SJCRH30 (cell line): ENCODE measurements at places on chromosomes 7 and 10. TPM values are rescaled to one million over a fixed set of nuclear protein-coding genes. Genes with fewer than 3 reads are reported as not detected.
A peak's percentile ranks its signal among the peaks of the same experiment; 100 is the strongest.

- no peak for DNase-seq
Measured at GRCh38 chr7:73896454-73896853, 35.5 kb downstream of the TMEM270 start.

DNA sequence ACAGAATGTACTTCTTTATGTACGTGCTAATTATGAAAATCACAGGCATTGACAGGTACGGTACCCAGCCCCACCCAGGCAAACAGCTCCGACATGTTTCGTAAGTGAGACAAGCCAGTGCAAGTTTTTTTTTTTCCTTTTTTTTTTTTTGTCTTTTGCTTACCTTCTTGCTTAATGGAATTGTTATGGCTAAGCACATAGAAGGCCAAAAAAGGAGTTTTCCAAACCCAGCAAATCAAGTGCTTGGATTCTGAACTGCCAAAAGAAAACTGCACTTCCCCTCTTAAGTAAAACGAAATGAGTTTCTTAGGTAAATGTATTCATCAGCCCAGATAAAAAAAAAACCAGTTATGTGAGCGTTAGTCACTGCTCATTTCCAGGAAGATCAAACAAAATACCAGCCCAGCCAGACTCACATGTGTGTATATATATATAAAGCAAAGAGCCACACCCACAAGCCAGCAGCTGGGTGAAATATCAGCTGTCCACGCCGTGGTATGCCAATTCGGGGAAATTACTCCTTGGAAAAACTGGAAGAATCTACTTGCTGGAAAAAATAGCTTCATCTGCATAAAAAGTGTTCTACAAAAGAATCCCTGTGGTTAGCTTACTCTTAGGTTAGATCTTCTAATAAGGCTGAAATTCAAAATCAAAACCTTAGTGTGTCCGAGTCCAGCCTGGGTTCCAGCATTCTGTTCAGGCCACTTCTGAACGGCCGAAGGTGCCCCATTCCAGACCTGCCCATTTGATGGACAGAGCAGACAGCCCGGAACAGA is 8.0 kb downstream of the KLF6 start:
- peak; percentile 26 for DNase-seq

GRCh38 chr10:29784175-29784773 is 149.5 kb upstream of the SVIL start:
- peak; percentile 94 for DNase-seq

DNA sequence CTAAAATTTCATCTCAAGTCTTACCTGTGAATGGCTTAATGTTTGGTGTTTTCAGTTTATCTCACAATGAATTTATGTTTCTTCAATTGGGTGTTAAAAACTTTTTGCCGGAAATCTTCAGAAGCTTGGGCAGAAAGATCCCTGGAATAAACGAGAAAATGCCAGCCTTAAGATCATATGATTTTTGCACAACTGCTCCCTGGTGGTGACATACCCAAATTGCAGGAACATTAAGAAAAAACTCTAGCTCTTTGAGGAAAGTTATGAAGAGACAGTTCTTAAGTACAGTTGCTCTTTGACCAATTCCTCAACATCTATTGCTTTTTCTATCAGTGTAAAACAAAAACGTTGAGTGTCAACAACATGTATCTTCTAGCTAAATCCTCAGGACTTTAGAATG is 48.2 kb upstream of the CREB5 start:
- peak; percentile 46 for DNase-seq

DNA sequence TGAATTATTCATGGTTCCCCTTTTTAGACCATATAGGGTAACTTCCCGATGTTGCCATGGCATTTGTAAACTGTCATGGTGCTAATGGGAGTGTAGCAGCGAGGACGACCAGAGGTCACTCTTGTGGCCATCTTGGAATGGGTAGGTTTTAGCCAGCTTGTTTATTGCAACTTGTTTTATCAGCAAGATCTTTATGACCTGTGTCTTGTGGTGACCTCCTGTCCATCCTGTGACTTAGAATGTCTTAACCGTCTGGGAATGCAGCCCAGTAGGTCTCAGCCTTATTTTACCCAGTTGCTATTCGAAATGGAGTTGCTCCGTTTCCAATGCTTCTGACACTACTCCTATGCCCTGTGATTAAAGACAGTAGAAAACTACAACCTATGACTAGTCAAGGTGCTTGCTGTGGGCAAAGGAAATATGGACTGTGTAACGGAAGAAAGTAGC is 18.8 kb upstream of the PAXIP1 start:
- DNase-seq, result no peak

GRCh38 chr10:100157156-100157555 is 28.7 kb downstream of the ERLIN1 start:
- DNase-seq, result no peak

DNA sequence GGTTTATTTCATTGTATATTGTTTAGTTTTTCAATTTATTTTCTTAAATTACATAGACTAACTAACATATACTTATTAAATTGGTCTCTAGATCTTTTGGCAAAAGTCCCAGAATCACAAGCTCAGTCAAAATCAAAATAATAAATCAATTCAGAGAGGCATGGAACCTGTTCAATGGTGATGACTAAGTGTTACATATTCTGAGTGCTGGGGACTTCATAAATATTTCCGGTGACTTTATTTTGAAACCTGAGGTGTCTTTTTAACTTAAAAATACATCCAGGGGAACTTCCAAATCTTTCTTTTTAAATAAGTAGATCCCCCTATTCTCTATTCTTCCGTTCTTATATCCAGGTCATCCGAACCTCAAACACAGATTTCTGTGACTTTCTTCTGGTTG is 89.6 kb upstream of the ZNF804B start:
- no peak for DNase-seq

DNA sequence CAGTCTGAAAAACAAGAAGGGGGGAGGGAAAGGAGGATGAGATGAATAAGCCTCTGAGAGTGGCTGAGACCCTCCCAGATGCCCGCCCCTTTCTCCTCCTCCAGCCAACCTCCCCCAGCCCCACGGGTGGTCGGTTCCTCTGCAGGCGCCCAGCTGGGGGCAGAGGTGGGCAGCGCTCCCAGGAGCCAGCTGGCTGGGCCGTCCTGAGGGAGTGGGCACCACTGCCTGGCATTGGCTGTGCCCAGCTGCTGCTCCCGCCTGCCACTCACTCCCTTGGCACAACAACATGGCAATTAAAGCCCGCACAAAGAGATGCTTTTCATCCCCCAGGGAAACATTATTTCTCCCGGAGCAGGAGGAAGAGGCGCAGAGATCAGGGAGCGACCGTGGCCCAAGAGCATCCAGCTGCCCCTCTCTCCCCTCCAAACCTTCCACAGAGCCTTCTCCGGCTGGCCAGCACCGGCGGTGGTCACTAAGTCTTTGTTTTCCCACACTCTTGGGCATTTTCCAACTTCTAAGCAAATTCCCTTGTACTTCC is 107.2 kb downstream of the SPDYE5 start:
- DNase-seq, result no peak

PTPRE gene
- total RNA-seq, result 5.2 and 5.3 TPM in 2 replicates

- DNase-seq, result no peak
Measured at GRCh38 chr7:36637417-36637816, 86.9 kb downstream of the AOAH start.

LYZL2 gene
- not detected in 2 replicates for total RNA-seq

DNA sequence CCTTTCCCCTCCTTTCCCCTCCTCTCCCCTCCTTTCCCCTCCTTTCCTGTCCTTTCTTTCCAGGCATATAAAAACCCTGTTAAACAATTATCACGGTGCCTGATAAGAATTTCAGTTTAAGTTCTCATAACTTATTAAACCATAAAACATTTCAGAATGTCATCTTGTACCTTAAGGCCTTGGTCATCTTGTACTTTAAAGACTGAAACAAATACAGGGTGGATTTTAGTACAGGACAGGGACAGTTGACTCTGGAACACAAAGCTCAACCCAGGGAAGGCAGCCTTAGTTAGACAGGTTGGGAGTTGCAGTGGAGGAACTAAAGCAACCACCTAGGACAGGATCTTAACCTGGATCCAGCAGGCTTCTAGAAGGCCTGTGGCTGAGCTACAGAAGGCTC is 1.2 kb downstream of the AGR3 start:
- DNase-seq, result no peak

OR6V1 gene
- not detected in 2 replicates for total RNA-seq

HOXA2 gene
- 2.8 and 4.2 TPM in 2 replicates for total RNA-seq

GRCh38 chr7:116176226-116176625 is 34.1 kb upstream of the TES start:
- DNase-seq, result no peak

DNA sequence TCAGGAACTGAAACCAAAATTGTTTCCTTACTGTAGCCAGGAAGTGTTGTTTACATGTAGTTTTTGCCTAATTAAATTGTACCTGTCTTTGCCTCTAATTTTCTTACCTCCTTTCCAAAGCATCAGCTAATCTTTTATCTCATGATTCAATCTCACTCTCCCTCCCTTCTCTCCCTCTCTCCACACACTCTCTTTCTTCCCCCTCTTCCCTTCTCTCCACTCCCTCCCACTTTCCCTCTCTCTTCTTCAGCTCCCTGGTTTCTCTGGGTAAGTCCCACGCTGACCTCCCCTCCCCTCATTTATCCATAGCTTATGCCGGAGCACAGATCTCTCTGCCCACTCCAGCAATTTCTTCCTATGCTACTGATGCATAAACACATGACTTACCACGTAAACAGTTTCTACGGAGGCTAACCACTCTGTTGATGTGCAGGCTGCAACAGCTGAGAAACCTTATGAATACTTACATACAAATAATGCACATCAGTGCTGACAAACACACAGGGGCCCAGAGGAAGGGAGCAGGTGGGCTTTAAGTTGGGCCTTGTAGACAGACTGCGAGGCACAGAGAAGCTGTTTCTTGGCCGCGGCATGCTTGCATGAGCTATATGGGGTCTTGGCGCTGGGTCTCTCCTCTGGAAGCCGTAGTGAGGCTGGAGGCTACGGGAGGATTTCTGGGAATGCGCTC is 174.4 kb upstream of the PLXNA4 start:
- DNase-seq, result no peak

- DNase-seq, result no peak
Measured at GRCh38 chr10:45581216-45581549, 91.4 kb downstream of the ZFAND4 start.

SPDYE1 gene
- not detected in 2 replicates for total RNA-seq

- DNase-seq, result no peak
Measured at GRCh38 chr10:71388171-71388570, 8.5 kb upstream of the CDH23 start.

GRCh38 chr10:58867683-58868082 is 308.8 kb upstream of the PHYHIPL start:
- no peak for DNase-seq

STRA8 gene
- not detected in 2 replicates for total RNA-seq

DNA sequence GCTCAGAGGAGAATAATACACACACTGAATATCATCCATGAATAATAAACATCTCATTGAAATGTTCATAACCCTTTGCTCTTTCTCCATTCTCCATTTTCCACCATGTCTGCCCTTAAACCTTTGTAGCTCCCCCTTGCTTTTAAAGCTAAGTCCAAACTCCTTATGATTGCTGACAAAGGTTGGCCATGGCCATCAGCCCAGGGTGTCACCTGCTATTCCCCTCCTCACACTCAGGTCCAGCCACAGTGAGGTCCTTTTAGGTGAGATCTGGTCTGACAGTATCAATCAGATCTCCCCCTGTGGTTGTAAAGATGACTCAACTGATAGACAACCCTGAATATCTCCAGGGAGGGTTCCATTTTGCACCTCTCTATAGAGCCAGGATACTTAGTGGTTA is 181.5 kb upstream of the PDE1C start:
- no peak for DNase-seq

- DNase-seq, result no peak
Measured at GRCh38 chr7:88121335-88121734, 98.5 kb downstream of the SRI start.

GRCh38 chr10:98572594-98572993 is 125.9 kb upstream of the HPS1 start:
- DNase-seq, result no peak

GRCh38 chr10:54469587-54470323 is 331.3 kb downstream of the PCDH15 start:
- DNase-seq, result no peak

- peak; percentile 45 for DNase-seq
Measured at GRCh38 chr7:141654551-141654950, 47.4 kb downstream of the DENND11 start.

DNA sequence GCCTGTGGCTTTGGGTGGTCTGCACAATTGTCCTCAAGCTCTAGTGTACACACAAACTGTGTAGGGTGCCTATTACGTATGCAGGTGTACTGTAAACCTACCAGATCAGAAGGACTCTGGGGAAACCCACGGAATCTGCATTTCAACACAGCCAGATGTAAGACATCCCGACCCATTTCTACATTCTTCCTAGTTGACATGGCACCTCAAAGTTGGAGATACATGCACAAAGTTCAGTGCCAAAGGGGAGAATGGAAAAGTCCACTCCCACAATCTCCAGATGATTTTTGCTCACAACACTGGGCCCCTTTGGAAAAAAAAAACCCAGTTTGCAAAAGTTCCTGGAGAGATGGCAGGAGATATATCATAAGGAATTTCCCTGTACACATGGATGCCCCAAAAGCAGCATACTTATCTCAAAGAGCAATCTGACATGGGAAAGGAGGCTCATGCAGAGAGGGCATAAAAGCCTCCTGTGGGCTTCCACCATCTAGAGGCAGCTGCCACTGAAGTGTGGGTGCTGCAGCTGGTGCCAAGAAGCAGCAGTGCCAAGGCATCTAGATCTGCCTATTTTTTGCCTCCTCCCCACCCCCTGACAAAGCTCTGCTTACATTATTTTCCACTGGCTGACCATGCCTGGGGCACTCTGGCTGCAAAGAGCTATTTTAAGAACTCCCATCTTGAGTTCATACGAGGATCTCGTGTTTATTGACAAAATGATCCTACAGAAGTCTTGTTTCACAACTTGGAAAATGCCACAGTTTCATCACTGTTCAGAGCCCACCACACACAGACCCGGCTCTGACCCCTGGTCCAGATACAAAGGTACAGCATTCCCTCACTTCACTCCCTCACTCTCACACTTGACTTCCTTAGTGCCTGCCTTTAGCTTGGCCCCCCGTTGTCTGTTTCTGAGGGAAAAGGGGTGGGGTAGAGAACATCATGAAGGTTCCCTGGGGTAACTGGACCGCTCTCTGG is 12.9 kb downstream of the TECTB start:
- no peak for DNase-seq

DNA sequence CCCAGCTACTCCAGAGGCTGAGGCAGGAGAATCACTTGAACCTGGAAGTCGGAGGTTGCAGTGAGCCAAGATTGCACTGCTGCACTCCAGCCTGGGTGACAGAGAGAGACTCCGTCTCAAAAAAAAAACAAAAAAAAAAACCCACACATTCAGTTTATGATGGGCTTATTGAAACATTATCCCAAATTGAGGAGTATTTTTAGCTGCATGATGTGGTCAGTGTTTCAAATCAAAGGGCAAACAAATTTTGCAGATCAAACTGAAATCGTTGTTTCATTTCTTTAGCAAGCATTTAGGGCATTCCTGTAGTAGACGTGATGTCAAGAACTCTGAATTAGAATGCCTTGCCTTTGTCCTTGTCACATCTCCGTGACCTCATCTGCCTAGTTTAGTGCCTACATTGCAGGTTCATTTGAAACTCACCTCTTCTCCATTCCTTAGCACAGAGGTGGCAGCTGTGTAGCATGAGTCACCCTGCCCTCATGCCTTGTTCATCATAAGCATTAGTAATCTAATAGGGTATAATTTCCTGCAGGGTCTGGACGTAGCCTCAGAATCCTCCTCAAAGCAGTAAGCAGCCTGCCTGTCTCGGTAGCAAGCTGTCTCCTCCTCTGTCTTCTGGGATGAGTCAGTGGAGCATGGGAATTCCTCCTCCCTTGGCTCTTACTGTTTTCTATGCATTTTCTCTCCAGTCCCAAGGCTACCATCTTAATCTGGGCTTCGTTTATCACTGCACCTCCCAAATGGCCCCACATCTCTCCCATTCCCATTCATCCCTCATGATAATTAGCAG is 73.8 kb downstream of the CUL1 start:
- peak; percentile 86 for DNase-seq

FAM25C gene
- total RNA-seq, result not detected in 2 replicates

CDHR1 gene
- total RNA-seq, result 0.10 TPM in 1 of 2 replicates, not detected in the other
